Activated CD8-positive, alpha-beta memory T cell treated with anti-CD3 and anti-CD28 coated beads, Interleukin-2, amount 10 ng/mL, durations not matched to agents 7 days and 5 days (primary cell): ENCODE measurements at places on chromosomes 7 and 10.
A peak's percentile ranks its signal among the peaks of the same experiment; 100 is the strongest.

DNA sequence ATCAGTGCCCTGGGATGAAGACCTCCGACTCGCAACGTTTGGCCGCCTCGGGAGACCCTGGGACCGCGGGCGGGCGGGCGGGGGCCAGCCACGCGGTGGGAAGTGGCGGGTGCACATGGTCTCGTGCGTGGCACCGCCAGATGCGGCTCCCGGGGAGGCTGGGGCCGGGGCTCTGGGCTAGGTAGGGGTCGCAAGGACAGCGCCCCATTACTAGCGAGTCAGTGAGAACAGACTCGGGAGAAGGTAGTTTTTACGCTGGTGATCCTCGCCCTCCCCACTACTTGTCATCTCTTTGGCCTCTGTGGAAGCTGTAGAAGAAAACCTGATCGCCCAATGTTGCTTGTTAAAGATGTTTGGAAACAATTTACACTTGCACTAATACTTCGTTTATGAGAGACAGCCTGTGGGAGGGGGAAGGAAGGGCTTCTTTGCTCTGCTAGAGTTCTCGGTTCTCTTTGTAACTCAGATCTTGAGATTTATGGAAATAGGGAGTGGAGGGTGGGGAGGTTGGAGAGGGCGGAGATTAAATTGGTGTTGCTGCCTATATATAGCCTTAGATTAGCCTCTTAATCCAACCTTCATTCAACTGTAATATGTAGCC lies 591 bp downstream of the BZW2 start:
- DNase-seq = no peak

DNA sequence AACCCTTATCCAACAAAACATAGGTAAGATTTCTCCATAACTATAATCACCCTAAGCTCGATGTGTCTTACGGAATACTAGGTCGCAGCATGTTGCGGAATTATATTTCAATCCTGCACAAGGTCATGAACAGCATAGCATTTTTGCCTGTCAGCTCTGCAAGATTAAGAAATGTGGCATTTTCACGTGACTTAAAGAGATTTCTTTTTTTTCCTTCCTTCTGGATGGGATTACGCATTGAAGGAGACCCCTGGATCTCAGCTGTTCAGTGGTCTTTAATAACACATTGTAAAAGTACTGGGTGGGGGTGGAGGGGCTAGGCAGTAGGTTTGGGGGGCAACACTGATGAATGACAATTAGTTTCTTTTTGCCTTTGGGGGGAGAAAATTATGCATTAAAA lies 106.7 kb downstream of the CUBN start:
- DNase-seq = no peak

DNA sequence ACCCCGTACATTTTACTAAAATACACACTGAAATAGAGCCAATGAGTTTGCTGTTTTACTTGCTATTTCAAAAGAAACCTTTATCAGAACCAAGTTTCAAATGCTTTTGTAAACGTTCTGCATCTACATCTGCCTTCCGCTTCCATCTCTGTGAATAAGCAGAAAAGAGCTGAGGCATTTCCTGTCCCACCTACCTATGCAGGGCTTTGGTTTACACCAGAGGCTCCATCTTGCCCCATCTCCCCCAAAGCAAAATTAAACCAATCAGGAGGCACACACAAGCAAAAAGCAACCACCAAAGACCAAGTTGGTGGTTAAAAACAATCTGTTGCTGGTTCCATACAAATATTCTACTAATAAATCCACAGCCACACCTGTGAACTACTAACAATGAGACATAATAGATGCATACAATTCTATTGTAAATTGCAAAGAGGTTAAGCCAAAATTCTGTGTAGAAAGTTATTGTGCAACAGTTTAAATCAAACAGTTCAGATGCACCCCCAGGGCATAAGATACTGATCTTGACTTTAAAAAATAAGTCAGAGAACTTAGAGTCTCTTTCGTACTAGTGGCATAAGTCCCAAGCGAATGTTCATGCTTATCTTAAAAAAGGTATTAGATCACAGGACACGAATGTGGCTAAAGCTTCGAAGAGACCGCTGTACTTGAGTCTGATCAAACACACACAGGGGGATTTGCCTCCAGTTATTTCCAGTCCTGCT lies 83.9 kb downstream of the FGFR2 start:
- no peak for DNase-seq

- peak; percentile 44 for DNase-seq
These were observed 70.4 kb upstream of the APBB1IP start for GRCh38 chr10:26367771-26368170.

DNA sequence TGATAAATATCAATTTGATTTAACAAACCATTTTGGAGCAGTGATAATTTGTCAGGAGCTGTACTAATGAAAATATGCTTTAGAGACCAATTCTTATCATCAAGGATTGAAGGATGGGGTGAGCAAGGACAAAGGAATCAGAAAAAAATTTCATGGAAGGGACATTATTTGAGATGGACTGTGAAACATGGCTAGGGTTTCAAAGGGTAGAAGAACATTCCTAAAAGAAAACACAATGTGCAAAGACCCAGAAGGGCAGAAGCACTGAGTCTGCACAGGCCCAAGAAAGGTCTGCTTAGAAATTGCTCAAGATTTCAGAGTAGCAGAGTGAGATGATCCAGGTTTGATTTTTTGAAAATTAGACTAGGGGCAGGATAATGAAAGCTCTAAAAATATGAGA lies 174.5 kb downstream of the LRRN3 start:
- no peak for DNase-seq

GRCh38 chr7:108723381-108723814 lies 153.7 kb downstream of the DNAJB9 start:
- DNase-seq = no peak

- no peak for DNase-seq
These were observed 33.4 kb upstream of the VWDE start for GRCh38 chr7:12436896-12437535.

- no peak for DNase-seq
These were observed 27.7 kb downstream of the ANKRD26 start for GRCh38 chr10:27072436-27073114.

DNA sequence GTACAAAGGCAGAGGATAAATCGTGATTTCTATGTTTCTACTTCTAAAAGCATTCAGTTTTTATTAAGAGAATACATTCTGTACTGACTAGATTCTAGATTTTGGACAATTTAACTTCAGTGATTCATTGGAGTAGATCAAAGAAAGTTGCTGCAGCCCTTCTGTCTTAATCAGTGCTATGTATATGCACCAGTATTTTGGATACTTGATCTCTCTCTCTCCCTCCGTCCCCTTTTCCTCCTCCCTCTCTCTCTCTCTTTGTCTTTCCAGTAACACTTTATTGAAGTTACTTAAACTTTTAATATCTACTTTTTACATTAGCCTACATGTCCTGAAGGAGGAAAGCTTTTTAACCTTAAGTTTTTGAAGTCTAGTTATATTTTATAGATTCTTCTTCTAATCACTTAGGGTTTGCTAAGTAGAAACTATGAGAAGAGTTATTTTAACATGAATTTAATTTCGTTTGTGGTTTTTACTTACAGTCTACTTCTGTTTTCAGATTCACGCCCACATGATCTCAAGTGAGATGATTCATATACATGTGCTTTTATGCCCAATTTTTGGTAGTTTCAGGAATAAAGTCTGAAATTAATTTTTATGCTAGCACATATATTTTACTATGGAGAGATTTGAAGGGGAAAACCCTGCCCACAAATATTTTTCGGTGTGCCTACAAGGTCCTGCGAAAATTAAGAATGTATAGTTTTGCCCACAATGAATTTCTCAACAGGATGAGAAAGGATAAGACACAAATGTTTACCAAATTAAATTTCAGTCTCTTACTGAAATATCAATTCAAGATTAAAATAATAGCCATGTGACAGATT lies 9.1 kb downstream of the MDFIC start:
- no peak for DNase-seq

- DNase-seq = peak; percentile 97
These were observed at the start of gene ERV3-1 for GRCh38 chr7:65006094-65006992. TSS of gene ERV3-1 (minus strand) at chr7:65006687. CDS start at chr7:64993026, 13,661 bp downstream.

GRCh38 chr10:21347043-21347784 lies 178.3 kb downstream of the SKIDA1 start:
- DNase-seq = no peak

DNA sequence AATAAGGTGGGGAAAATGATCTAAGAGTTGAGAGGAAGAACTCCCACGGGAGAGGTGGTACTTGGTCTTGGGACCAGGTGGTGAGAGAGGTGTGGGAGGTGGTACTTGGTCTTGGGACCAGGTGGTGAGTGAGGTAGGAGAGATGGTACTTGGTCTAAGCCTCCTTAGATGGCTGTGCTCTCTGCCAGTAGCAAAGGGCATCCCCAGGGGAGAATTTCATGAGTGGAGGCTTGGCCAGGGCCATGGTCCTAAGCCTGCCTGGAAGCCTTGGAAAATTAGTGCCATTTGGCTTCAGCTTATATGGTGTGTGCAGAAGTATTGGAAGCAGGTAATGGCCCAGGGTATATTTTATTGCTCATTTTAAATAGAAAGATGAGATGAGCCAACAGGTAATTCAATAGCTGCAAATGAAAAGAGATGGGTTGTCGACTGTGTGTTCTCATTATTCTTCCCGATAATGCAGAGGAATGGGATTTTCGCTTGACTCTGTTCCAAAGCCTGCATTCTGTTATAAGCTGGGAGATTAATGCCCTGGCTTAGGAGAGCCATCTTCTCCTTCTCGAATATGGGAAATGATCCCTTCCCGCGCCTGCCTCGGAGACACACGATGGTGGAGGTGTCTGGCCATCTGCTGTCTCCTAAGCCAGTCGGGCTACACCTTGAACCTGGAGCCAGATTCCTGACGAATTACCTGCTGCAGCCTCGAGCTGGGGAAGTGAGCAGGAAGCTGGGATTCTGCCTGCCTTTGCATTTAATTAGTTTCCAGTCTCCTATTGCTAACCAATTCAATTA lies 287.8 kb downstream of the GALNT17 start:
- no peak for DNase-seq

DNA sequence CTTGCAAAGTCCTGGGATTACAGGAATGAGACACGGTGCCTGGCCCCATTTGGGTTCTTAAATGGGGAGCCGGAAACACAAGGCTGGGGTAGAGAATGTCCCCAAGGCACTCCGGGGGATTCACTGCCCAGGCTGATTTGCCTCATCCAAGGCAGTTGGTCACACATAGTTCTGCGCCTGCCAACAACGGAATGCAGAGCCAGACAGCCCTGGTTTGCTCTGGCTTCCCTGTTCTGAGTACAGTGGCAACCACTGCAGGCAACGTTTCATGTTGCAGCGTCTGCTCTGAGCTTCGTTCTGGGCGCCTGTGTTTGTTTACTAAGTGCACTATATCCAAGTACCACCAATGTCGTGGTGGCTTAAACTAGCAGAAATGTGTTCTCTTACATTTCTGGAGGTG lies 61.7 kb upstream of the C1QL3 start:
- no peak for DNase-seq

- DNase-seq = no peak
These were observed 287.7 kb downstream of the ABCA13 start for GRCh38 chr7:48458701-48459524.

- DNase-seq = no peak
These were observed 14.3 kb downstream of the DENND10 start for GRCh38 chr10:119118231-119118630.

GRCh38 chr7:36054637-36055036 lies 98.4 kb upstream of the EEPD1 start:
- DNase-seq = no peak

- DNase-seq = no peak
These were observed 1.9 kb downstream of the DKK1 start for GRCh38 chr10:52316001-52316400.

GRCh38 chr10:49151025-49151445 lies 17.2 kb upstream of the FAM170B start:
- DNase-seq = no peak

DNA sequence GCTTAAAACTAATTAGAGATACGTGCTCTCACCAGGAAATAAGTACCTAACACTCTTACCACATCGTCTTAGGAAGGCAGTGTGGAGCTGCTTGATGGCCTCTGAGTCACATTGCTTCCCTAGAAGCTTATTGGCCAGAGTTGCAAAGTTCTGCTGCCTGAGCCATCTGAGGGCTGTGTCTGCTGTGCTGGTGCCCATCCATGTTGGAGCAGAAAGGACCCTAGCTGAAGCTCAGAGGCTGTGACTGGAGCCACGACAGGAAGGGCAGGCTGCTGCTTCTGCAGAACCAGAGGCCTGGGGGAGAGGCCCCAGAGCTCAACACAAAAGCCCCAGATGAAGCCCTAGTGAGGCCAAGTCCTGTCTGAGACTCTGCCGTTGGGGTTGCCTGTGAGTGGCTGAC lies 64.8 kb upstream of the IGFBP3 start:
- no peak for DNase-seq

- DNase-seq = no peak
These were observed 14.6 kb downstream of the ASB15 start for GRCh38 chr7:123616223-123616622.

DNA sequence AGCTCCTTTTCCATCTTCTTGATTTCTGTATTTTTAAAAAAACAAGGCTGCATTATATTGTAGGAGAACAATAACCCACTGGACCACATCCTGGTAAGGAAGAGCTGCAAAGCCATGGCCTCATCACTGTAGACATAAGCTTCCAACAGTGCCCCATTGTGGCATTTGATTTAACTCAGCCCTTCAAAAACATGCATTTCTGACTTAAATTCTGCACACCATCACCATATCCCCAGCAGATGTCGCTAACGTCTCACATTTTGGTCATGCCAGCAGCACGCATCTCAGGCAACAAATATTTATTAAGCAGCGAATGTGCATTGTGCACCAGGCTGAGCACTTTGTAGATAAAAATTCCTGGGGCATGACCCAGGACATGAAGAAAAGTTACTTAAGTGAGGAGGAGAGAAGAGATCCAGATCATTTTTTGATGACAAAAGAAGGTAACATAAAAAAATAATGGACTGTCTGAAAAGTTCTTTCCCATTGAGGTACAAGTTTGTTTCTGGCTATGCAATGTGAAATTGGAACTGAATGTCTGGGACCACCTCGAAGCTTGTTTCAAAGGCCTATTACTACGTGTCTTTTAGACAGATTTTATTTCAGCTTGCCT lies 164.6 kb upstream of the CDCA7L start:
- peak; percentile 77 for DNase-seq

DNA sequence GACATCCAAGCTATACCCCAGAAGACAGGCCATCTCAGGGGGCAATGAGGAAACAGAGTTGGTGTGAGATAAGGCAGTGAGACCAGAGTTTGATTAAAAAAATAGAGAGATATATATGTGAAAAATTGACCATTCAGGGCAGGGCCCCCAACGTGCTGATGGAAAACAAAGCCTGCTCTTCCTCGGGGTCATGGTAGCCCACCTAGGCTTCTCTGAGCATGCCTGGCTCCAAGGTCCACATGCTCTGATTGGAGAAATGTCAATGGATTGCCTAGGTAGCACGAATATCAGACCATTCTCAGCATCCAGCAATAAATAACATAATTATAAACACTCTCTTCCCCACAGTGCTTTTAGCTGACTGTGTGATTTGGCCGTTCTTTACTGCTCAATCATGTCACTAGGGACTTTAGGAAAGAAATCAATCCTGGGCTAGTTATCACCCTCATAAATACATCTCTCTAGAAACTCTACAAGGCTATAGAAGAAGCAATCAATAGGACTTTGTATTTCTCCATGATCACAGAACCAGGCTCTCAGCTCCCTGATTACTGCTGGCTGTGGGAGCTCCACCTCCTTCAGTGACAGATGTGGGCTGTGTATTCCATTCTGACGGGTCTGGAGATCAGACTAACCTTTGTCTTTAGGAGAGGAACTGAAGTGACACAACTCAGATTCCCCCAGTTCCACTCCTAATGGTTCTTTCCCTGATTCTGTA lies 766.4 kb downstream of the GRID1 start:
- DNase-seq = no peak

GRCh38 chr7:26189697-26190096 lies 10.8 kb downstream of the HNRNPA2B1 start:
- no peak for DNase-seq

GRCh38 chr10:123755061-123755460 lies 88.9 kb downstream of the GPR26 start:
- no peak for DNase-seq

GRCh38 chr7:46028246-46028645 lies 107.2 kb upstream of the IGFBP3 start:
- DNase-seq = no peak
